CD14-positive monocyte (primary cell): ENCODE measurements at places on chromosomes 6 and 20. TPM values are rescaled to one million over a fixed set of nuclear protein-coding genes. Genes with fewer than 3 reads are reported as not detected.
A peak's percentile ranks its signal among the peaks of the same experiment; 100 is the strongest.

DNA sequence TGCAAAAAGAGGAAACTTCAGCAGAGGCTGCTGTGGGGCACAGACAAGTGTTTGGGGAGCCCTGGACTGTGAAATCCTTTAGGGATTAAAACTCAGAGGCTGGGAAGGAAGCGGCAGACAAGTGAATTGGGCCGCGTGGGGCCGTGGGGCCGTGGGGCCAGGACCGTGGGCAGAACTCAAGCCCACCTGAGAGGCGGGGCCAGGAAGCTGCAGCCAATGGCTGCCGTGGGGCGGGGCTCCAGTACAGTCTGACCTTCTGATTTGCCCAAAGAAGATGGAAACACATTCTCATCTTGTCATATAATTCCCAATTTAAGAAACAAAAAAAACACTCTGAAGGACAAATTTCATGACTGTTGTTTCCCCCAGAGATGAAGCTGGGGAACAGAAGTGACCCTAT, 55.4 kb downstream of the ANKRD60 start:
- H3K4me3 ChIP-seq, result no peak overlapping the region
- H3K27ac ChIP-seq, result no peak overlapping the region
- DNase-seq, result no peak
- no peaks in the 10 kb centered on the region for H3K36me3 ChIP-seq
- peaks cover 5% of the 10 kb centered on the region for H3K27me3 ChIP-seq
- H3K4me1 ChIP-seq, result no peaks in the 10 kb centered on the region

DNA sequence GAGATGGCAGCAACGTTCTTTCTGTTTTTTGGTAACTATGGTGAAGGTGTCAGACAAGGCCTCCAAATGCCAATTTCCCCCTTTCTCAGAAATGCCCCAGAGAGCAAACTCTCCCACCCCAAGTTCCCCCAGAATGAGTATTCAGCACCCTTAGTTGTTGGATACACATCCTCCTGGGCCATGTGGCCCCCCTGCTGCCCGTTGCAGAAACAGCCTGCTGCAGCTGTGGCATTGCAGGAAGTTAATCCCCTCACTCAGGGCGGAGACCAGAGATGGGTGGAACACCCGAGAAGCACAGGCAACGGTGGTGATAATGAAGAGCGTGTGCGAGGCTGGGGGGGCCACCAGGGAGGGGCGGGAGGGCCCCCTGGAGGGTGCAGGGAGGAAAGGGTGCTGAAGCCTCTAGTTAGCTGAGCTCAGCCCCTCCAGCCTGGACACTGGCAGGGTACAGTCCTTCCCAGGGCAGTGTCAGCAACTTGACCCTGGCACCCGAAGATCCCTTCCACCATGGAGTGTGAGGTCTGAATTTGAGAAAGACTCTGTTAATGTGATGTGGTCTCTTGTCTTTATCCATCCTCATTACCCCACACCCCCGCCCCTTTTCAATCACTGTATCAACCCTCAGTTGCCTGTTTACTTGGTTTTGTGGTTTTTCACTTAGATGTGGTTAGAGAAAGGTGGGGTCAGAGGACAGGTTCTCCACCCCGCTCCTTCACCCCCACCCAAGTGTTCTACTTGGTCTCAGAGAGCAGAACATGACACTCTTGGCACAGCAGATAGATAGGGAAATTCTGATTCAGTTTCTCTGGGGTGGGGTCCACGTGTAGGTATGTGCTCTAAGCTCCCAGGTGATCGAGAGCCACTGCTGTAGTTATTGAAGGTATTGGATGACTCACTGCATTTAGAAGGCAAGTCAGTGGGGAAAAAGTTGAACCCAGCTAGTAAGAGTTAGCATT, 208.8 kb upstream of the SUPT3H start:
- H3K4me3 ChIP-seq, result no peak overlapping the region
- H3K4me1 ChIP-seq, result no peaks in the 10 kb centered on the region
- no peaks in the 10 kb centered on the region for H3K27me3 ChIP-seq
- H3K27ac ChIP-seq, result no peak overlapping the region
- DNase-seq, result no peak

EBF4 gene
- not detected for polyA plus RNA-seq

- no peaks in the 10 kb centered on the region for H3K27me3 ChIP-seq
- H3K27ac ChIP-seq, result no peak overlapping the region
Measured at GRCh38 chr6:75504465-75505222, 11.0 kb upstream of the FILIP1 start.

NKAPL gene
- polyA plus RNA-seq, result 0.10 and 0.12 TPM in 2 replicates

GRCh38 chr20:16415071-16416053, 157.9 kb downstream of the KIF16B start:
- no peak overlapping the region for H3K27ac ChIP-seq
- no peaks in the 10 kb centered on the region for H3K4me1 ChIP-seq
- no peaks in the 10 kb centered on the region for H3K27me3 ChIP-seq

GRCh38 chr20:45933266-45934045, 1.0 kb upstream of the PCIF1 start:
- no peaks in the 10 kb centered on the region for H3K27me3 ChIP-seq
- H3K27ac ChIP-seq, result peak overlapping the region; percentile 95
- H3K36me3 ChIP-seq, result peaks cover 18% of the 10 kb centered on the region
- H3K4me3 ChIP-seq, result peak overlapping the region; percentile 82

ZSCAN31 gene
- 0.35 TPM in 1 of 2 replicates, not detected in the other for polyA plus RNA-seq

- H3K4me3 ChIP-seq, result no peak overlapping the region
- no peaks in the 10 kb centered on the region for H3K36me3 ChIP-seq
- DNase-seq, result no peak
Measured at GRCh38 chr6:79808921-79809320, 138.4 kb downstream of the ELOVL4 start.

DNA sequence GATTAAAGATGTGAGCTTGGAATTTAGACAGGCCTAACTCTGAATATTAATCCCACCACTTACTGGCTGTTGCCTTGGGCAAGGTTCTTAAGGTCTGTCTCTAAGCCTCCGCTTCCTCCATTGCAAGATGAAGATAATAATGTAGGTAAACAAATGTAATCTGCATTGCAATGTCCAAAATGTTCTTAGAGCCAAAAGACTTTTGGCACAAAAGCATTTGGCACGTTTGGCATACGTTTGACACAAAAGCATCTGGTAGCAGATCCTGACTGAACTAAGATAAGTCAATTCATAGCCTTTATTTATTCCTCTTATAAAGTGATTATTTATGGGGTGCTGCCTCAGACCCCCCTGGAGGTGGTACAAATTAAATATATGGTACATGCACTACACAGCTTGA, 229.9 kb upstream of the STXBP5 start:
- no peaks in the 10 kb centered on the region for H3K4me1 ChIP-seq
- no peak for DNase-seq
- H3K27ac ChIP-seq, result no peak overlapping the region
- no peaks in the 10 kb centered on the region for H3K27me3 ChIP-seq
- no peaks in the 10 kb centered on the region for H3K36me3 ChIP-seq

GRCh38 chr6:29425075-29425474, 10.3 kb downstream of the OR12D1 start:
- DNase-seq, result no peak
- no peaks in the 10 kb centered on the region for H3K4me1 ChIP-seq
- H3K27ac ChIP-seq, result no peak overlapping the region
- H3K27me3 ChIP-seq, result no peaks in the 10 kb centered on the region
- H3K36me3 ChIP-seq, result no peaks in the 10 kb centered on the region

DNA sequence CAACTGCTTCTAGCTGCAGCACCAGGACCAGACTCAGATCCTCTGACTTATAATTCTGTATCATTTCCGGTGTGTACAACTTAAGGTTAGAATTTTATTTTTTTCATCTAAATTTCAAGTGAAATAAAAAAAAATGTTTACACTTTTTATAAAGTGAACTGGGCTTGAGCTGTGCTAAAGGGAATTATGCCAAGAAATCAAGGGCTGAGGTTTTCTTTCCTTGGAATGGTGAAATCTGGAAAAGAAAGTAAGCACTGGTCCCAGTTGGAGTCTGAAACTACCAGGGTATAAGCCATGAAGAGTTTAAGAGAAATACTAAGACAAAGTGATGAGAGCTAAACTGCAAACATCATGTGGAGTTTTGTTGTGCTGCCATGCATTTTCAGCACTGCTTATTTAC, 21.7 kb upstream of the FYN start:
- H3K4me1 ChIP-seq, result no peaks in the 10 kb centered on the region
- H3K36me3 ChIP-seq, result no peaks in the 10 kb centered on the region
- no peak overlapping the region for H3K27ac ChIP-seq
- H3K4me3 ChIP-seq, result no peak overlapping the region
- no peak for DNase-seq

DNA sequence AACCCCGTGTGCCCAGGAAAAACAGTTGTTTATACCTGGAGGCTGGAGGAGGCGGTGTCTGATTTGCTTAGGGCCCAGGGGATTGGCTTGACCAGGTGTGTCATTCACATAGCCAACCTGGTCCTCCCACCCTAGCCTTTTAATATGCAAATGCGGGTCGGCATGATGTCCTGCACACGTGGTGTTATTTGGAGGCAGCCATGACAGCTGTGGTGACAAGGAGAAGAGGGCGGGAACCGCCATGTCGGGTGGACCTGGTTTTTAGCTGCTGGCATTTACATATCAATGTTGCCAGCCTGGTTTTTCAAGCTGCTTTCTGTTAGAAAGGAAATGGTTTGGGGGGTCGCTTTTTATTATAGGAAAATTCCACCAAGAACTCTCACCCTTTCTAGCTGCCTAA, 291.4 kb upstream of the QKI start:
- no peaks in the 10 kb centered on the region for H3K36me3 ChIP-seq
- no peak overlapping the region for H3K4me3 ChIP-seq
- no peak overlapping the region for H3K27ac ChIP-seq

DNA sequence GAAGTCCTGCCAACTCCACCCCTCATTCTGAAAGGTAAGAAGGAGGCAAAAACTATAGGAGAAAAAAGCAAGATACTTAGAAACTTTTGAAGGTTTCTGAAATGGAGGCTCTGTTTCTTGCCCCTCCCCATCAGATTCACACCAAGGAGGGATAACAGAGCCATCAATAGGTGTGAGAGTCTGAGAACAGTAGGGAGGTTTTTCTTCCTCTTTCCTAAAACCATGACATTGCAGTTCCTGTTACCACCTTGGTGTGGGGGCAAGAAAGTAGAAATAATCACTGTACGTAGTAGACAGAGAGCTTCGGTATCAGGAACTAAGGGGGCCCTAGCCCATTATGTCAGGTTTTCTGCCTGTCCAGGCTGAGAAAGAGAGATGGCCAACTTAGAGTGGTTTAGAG, 333.3 kb upstream of the SYNCRIP start:
- no peak overlapping the region for H3K4me3 ChIP-seq
- H3K36me3 ChIP-seq, result no peaks in the 10 kb centered on the region
- H3K27ac ChIP-seq, result no peak overlapping the region
- H3K4me1 ChIP-seq, result no peaks in the 10 kb centered on the region
- no peaks in the 10 kb centered on the region for H3K27me3 ChIP-seq

- DNase-seq, result no peak
- H3K27me3 ChIP-seq, result no peaks in the 10 kb centered on the region
- no peak overlapping the region for H3K27ac ChIP-seq
- no peak overlapping the region for H3K4me3 ChIP-seq
Measured at GRCh38 chr6:11492464-11493290, 44.9 kb upstream of the TMEM170B start.

DNA sequence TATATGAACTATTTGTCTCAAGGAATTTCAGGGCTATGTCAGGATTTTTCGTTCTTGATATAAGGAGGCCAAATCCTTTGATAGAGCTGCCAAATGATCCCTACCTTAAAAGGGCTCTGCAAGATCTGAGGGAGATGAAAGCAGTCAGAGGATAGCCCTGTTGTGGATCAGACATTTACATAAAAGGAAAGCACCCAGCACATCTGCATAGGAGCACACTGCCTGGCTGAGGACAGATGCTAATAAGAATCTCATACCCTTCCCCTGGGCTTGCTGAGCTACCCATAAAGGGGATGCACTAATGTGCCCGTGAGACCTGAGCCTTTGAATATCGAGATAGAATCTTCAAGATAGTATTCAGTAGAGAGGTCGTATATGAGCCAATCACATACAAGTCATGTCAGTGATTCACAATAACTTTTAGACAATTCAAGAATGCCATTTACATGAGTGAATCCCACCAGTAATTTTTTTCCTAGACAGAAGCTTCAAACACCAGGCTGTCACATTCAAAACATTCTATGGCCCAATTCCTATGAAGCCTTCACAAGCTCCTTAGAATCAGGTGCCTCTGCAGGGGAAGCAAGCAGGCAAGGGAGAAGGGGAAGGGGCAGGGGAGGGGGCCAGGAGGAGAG, 71.1 kb downstream of the STMND1 start:
- H3K4me1 ChIP-seq, result no peaks in the 10 kb centered on the region
- no peaks in the 10 kb centered on the region for H3K36me3 ChIP-seq
- H3K27me3 ChIP-seq, result no peaks in the 10 kb centered on the region
- no peak for DNase-seq

GRCh38 chr20:46955601-46956556, 61.2 kb downstream of the EYA2 start:
- H3K27ac ChIP-seq, result no peak overlapping the region
- H3K36me3 ChIP-seq, result no peaks in the 10 kb centered on the region
- no peaks in the 10 kb centered on the region for H3K4me1 ChIP-seq
- no peak for DNase-seq

- H3K27ac ChIP-seq, result peak overlapping the region; percentile 40
- no peak overlapping the region for H3K4me3 ChIP-seq
- H3K36me3 ChIP-seq, result no peaks in the 10 kb centered on the region
- H3K27me3 ChIP-seq, result no peaks in the 10 kb centered on the region
Measured at GRCh38 chr6:39225946-39226437, 3.3 kb downstream of the KCNK5 start.

OR2B6 gene
- not detected for polyA plus RNA-seq

DNA sequence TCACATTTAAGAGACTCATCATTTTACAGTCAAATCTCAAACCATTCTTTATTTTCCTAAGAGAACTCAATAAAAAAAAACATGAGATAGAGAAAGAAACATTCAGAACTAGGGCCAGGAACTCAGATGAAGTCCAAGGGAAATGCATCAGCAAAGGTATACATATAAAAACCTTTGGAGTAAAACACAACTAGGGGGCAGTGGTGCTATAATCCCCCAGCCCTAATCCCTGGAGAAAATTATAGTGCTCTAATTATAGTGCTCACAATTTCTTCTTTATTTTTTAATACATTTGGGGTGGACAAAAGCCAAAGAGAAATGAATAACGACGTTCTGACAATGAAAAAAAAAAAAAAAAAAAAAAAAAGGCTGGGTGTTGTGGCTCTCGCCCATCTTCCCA, 100.6 kb upstream of the EMILIN3 start:
- DNase-seq, result no peak
- no peaks in the 10 kb centered on the region for H3K4me1 ChIP-seq
- peaks cover 78% of the 10 kb centered on the region for H3K36me3 ChIP-seq
- H3K27me3 ChIP-seq, result no peaks in the 10 kb centered on the region

DNA sequence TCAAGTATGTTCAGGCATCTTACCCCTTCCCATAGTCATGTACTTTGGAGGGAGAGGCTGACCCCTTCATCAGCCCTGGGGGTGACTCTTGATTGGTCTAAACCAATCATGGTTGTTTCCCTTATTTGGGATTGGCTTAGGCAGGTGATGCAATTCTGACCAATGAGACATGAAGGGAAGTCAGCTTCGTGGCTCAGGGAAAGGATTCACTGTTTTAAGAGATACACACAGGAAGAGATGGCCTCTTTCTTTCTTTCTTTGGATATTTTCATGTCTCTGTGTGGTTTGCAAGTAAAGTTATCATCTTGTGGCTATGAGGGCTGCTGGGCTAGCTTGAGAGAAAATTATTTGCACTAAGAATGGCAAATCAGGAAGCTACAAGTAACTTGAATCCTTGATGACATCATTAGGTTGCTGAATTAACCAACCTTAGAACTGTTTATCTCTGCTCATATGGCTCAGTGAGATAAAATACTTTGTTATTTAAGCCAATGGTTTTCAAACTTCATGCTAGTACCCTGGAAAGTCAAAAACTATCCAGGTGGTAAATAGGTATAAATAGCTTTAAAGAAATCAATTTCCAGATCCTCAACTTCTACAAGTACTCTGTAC, 144.2 kb upstream of the CENPW start:
- no peaks in the 10 kb centered on the region for H3K36me3 ChIP-seq
- no peak overlapping the region for H3K27ac ChIP-seq
- H3K4me1 ChIP-seq, result no peaks in the 10 kb centered on the region
- no peak overlapping the region for H3K4me3 ChIP-seq
- DNase-seq, result no peak
